ENCODE measurements at places on chromosomes 11 and 22.

- no peak for DNase-seq
These were observed 53.0 kb upstream of the MPEG1 start for GRCh38 chr11:59265735-59266134.

- DNase-seq, result no peak
These were observed 195.5 kb upstream of the CADM1 start for GRCh38 chr11:115699733-115700132.

DNA sequence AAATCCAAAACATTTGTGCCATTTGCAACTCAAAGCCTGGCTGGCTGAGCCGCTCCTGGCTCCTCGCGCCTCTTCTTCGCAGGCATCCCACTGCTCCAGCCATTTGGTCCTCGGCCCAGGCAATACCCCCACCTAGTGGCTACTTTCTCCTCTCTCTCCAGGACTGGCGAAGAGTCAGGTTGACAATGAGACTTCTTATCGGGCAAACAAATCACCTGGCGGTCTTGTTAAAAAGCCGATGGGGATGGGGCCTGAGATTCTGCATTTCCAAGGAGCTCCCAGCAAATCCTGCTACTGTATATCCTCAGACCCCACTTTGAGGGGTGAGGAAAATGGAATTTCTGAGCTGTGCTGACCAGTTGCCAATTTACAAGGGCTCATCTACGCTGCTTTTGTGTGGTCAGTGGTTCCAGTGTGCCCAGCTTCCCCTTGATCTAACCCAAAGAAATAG lies 89.0 kb downstream of the ISX start:
- no peak for DNase-seq

- DNase-seq, result no peak
These were observed 26.6 kb downstream of the RAB30 start for GRCh38 chr11:83044958-83045712.

GRCh38 chr22:46502440-46503175 lies 34.8 kb downstream of the CELSR1 start:
- DNase-seq, result no peak

DNA sequence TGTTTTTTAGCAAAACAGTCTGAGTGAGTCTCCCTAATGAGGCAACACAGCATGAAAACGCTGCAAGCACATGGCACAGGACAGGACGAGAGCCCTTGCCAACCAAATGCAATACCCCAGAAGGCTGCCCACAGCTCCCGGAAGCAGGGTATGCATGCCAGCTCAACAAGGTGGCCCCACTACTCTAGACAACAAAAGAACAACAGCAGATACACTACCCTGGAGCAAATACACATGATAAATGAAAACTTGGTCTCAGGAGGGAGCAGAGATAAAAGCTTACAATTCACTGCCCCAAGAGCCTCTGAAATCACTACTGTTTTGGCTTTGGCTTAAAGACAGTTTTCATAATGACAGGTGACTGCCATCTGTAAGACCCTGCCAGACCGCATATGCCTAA lies 785.4 kb upstream of the API5 start:
- DNase-seq, result no peak

Data from stimulated activated CD4-positive, alpha-beta T cell treated with anti-CD3 and anti-CD28 coated beads, Interleukin-15, amount 100 ng/mL, for 1 hour (primary cell).